ENCODE measurements at places on chromosomes 11 and 22. TPM values are rescaled to one million over a fixed set of nuclear protein-coding genes. Genes with fewer than 3 reads are reported as not detected.

- peak; percentile 83 for DNase-seq
Observed at GRCh38 chr22:26550498-26551033, 38.3 kb upstream of the TFIP11 start.

- DNase-seq: no peak
Observed at GRCh38 chr11:96033095-96033494, 109.2 kb upstream of the MTMR2 start.

- no peak for DNase-seq
Observed at GRCh38 chr11:127709960-127710359, 709.4 kb upstream of the KIRREL3 start.

Gene FOLR3
- total RNA-seq: not detected

DNA sequence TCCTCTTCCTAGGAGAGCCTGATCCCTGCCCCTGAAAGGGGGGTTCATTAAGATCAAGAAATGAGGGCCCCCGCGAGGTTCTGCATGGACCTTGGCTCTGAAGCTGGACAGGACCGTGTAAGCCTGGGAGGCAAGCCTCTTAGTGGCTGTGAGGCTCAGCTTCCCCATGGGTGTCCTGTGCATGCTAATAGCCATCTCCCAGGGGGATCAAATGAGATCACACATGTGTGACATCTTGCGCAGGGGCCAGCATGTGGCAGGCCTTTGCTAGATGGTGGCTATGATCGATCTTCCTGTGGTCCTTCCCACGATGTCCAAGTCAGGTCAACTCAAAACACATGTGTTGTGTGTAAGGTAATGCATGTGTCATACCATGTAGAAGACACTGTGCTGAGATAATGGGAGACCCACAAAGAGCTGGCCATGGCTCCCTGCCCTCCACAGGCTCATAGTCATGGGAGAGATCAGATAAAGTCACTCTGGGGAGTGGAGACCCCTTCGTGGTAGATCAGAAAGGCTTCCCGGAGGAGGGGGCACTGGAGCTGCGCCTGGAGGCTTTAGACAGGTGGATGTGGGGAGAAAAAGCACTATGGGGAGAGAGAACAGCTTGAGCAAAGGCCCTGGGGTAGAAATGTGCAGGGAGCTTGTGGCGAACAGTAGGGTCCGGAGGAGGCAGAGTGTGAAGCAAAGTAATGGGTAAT lies 3.7 kb downstream of the RAC2 start:
- no peak for DNase-seq

Gene TAF1D
- total RNA-seq: 78.5 TPM

Gene VSIG10L2
- not detected for total RNA-seq

- DNase-seq: no peak
Observed at GRCh38 chr11:60776167-60776566, 9.0 kb upstream of the MS4A10 start.

DNA sequence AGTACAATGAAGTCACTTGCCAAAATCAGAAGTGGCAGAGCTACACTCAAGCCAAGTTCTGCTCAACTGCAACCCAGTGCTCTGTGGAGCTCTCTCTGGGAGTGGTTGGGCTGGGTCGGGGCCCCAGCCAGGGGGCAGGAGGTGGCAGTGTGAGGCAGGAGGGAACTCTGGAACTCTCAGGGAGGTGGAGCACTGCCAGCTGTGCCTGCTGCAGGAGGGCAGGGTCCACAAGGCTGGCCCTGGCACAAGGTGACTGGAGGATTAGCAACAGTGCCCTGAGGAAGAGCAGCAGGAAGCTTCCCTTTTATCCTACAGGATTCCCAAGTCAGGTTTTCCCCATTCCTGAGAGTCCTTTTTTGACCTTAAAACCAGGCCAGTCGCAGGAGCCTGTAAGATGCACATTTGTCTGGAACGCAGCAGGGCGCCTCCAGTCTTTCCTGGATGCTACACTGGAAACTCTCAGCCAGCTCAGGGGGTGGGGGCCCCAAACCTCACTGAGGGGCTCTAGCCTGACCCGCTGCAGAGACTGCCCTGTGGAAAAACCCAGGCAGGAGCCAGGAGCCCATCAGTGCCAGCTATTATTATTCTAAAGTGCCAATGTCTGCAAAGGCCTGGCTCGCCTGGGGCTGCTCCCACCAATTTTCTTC lies 31.8 kb downstream of the DKK3 start:
- peak; percentile 19 for DNase-seq

Gene CCDC34
- 6.4 TPM for total RNA-seq

DNA sequence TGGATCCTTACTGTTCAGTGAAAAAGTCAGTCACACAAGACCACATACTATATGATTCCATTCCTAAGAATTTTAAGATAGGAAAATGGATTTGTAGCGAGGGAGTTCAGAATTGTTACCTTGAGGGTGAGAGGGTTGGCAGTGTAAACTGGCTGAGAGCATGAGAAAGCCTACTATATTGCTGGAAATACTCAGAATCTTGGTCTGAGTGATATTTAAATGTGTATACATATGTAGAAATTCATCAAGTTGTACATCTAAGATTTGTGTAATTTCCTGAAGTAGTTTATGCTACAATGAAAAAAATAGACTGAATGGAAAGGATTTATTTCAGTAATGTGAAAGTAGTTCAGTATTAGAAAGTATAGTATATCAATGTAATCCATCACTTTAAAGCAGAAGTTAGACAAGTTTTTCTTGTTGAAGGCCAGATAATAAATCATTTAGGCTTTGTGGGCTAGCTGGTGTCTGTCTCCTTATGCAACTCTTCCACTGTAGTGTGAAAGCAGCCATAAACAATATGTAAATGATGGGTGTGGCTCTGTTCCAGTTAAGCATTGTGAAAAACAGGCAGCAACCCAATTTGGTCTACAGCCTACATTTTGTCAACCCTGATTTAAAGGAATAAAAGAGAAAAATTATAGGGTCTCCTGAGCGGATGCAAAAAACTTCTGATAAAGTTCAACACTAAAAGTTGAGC lies 127.2 kb upstream of the THY1 start:
- DNase-seq: no peak

DNA sequence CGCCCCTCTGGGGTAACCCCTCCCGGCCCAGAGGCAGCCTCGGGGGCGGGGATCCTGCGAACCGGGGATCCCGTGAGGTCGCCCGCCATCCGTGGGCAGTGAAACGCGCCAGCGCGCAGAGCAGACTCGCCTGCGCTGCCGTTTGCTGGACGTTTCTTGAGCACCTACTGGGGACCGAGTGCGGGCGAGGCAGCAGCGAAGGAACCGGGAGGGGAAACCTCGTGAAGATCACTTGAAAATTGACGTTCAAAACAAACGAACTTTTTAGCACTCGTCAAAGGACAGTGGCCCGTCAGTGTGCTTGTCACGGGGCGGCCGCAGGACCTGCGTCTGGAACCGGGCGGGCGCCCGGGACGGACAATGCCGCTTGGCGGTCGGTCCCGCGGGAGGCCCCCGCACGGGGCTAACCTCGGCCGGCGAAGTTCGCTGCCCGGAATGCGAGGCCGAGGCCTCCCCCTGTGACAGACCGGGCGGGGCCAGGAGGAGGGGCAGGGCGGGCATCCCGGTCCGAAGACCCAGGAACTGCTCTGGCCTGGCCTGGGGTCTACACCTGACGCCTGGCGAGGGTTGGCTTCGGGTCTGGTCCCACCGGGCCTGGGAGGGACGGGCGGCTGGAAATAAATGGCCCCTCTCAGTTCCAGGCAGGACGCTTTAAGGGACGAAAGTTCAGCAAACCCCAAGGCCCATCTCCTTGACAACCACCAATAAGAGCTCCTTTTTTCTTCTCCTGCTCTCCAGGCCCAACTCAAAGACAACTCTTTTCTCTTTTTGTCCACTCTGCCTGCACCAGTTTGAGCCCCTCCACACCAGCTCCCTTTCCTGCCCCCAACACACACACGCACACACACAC lies 723 bp upstream of the SCUBE1 start:
- DNase-seq: no peak

DNA sequence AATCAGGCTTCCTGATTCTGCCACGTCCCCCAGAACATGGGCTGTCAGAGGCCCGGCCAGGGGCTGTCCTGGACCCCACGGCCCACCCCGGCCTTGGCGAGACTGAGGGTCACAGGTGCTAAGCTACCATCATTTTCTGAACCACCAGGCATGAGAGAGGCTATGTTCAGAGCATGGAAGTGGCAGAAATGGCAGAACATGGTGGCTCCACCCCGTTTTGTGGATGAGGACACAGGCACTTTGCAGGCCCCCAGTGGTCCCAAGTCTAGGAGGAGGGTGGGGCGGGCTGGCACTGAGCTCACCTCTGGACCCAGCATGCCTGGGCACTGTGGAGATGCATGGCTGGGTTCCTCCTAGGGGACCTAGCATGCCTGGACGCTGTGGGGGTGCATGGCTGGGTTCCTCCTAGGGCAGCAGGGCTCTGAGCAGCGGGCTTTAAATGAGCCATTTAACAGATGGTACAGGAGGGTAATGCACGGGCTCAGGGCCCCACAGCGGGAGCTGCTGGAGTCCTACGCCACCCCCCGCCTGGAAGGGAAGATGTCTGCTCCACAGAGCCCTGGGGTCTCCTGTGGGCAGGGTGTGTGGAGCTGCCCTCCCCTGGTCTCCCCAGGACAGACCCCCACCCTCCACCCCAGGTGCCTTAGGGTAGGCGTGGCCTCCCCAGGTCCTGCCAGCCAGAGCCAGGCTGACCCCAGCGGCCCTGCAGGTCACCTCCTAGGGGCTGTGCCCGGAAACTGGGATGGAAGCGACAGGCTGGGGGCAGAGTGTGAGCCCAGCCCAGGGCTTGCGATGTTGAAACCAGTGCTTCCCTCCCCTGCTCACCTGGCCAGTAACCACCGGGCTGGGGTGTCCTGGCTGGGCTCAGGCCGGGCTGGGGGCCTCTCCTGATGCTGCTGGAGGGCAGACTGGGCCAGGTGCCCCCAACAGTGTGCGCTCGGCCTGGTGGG lies 6.1 kb upstream of the MUC5AC start:
- DNase-seq: peak; percentile 20

- DNase-seq: no peak
Observed at GRCh38 chr11:9269492-9270013, 4.4 kb upstream of the DENND5A start.

Gene OR4A15
- total RNA-seq: not detected

GRCh38 chr22:41128606-41129005 lies 36.2 kb downstream of the EP300 start:
- no peak for DNase-seq

DNA sequence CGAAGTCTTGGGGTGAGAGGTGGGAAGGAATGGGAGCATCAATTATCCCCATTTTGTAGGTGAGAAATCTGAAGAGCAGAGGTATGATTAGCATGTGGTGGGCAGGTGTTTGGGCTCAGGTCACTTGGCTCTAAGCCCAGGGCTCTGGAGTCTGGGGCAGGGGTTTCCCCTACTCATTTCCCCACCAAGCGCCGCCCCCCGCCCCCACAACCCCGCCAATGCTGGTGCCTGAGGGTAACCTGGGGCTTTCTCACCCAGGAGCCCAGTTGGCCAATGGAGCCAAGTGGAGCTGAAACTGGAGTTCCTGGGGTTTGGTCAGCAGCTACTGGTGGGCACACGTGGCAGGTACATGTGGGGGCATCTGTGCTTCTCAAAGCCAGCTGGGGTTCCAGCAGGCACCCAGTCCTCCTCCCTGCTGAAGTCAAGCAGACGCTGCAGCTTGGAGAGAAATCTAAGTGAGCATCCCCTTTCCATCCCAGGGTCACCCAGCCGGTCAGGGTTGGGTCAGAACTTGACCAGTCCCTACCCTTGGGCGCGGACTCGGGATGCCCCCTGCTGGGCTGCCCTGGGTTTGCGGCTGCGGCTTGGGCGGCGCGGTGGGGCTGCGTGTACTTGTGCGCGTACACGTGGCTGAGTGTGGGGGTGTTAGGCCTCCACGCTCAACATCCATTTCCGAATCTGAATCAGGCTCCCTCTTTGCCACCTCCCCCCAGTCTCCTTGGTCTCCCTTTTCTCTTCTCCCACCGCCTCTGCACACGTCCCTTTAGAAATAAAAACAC lies 1.7 kb upstream of the CHRM1 start:
- DNase-seq: no peak

DNA sequence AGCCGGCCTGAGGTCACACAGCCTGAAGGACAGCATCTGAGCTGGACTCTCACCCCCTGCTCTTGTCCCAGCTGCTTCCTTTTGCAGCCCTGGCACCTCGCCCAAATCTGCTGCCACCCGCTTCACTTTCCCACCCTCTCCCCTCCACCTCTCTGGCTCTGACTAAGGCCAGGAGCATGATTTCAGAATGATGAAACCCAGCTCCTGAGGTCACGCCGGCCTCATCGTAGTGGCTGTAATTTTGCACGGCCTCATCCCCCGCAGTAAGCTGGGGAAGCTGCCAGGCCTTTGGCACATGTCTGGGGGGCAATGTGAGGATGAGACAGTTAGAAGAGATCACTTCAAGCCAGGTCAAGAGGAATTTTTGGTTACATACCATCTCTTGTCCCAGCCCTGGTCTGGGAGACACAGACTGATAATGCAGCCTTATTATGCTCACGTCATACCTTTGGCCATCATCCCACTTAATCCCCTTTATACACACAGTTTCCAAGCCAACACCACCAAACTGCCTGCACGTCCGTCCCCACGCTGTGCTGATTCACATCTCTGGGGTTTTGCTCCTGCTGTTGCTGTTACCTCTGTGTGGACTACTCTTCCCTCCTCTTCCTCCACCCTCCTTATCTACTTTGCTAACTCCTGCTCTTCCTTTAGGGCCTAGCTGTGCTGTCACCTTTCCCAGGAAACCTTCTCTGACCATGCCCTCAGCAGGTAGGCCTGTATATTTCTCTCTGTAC lies 58.1 kb downstream of the CHRDL2 start:
- no peak for DNase-seq

Gene SIK2
- total RNA-seq: 30.2 TPM

Gene KCNQ1
- total RNA-seq: 31.4 TPM

DNA sequence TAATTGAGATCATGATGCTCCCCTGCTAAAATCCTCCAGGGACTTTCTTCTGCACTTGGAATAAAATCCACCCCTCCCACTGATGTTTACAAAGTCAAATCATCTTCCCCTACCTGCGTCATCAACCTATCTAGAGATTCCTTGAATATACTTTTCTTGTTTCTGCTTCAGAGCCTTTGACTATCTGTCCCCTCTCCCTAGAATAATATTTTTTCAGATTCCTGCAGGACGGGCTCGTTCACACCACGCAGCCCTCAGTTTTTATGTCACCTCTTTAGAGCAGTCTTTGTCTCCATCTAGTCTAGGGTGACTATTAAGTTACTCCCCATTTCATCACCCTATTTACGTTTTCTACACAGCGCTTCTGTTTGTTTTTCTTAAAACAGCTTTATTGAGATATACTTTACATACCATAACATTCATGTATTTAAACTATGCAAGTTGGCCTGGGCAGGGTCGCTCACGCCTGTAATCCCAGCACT lies 94.8 kb upstream of the SESN3 start:
- DNase-seq: no peak

Gene NAALADL1
- total RNA-seq: 27.2 TPM
